Psoas muscle (tissue), 8 donors: ENCODE measurements at places on chromosomes 5 and 9. TPM values are rescaled to one million over a fixed set of nuclear protein-coding genes. Genes with fewer than 3 reads are reported as not detected.

Gene ORM2
- total RNA-seq = not detected

Gene MYMK
- 0.44 TPM for total RNA-seq

Gene KIAA1958
- 3.7 TPM for total RNA-seq

Gene ACSL6
- total RNA-seq = 0.53 TPM

Gene SLC12A2
- total RNA-seq = 11.7 TPM

Gene ADAM19
- total RNA-seq = 4.2 TPM

Gene GMCL2
- not detected for total RNA-seq

Gene GABRA1
- not detected for total RNA-seq

Gene KCNIP1
- total RNA-seq = not detected

Gene C9orf78
- total RNA-seq = 42.8 TPM

Gene LCN6
- 0.44 TPM for total RNA-seq

Gene GHR
- total RNA-seq = 32.1 TPM

Gene IFNA13
- not detected for total RNA-seq

Gene DMRT2
- total RNA-seq = 1.9 TPM

Gene PCDHB4
- 2.0 TPM for total RNA-seq

Gene EGFLAM
- 36.2 TPM for total RNA-seq

Gene IL3
- total RNA-seq = not detected

Gene PNPLA7
- total RNA-seq = 22.3 TPM

Gene TPPP
- total RNA-seq = 11.0 TPM

Gene CCNO
- total RNA-seq = not detected

Gene POC5
- 3.4 TPM for total RNA-seq

Gene UBAP2
- total RNA-seq = 42.4 TPM

Gene PCDHGC5
- 0.79 TPM for total RNA-seq

Gene NR3C1
- 65.8 TPM for total RNA-seq

Gene PCDHGA2
- total RNA-seq = 1.8 TPM

Gene PCDHGA6
- total RNA-seq = 2.5 TPM

Gene FAM221B
- total RNA-seq = not detected

Gene PRDM9
- not detected for total RNA-seq

Gene DBN1
- total RNA-seq = 21.6 TPM

Gene GDF9
- total RNA-seq = 0.57 TPM

Gene TMEM267
- 4.1 TPM for total RNA-seq

Gene LCN10
- 4.1 TPM for total RNA-seq

Gene MAML1
- total RNA-seq = 12.9 TPM

Gene BICD2
- 32.1 TPM for total RNA-seq

Gene PCDHB2
- total RNA-seq = 0.88 TPM

Gene PROP1
- not detected for total RNA-seq

Gene SLIT3
- 2.1 TPM for total RNA-seq

Gene SAP30L
- total RNA-seq = 35.7 TPM

Gene PCDHGB7
- total RNA-seq = 7.2 TPM

Gene TCF7
- total RNA-seq = 0.74 TPM

Gene CCL27
- 0.50 TPM for total RNA-seq

Gene NR2F1-AS1
- total RNA-seq = 0.13 TPM

Gene S1PR3
- total RNA-seq = 4.3 TPM

Gene SOHLH1
- not detected for total RNA-seq

Gene CDH9
- not detected for total RNA-seq

Gene HRCT1
- 4.2 TPM for total RNA-seq

Gene PKN3
- total RNA-seq = 3.3 TPM

Gene OLFML2A
- total RNA-seq = 30.3 TPM

Gene UGT3A2
- not detected for total RNA-seq

Gene TSC1
- 33.2 TPM for total RNA-seq
